ENCODE measurements at places on chromosomes 2 and 18.

DNA sequence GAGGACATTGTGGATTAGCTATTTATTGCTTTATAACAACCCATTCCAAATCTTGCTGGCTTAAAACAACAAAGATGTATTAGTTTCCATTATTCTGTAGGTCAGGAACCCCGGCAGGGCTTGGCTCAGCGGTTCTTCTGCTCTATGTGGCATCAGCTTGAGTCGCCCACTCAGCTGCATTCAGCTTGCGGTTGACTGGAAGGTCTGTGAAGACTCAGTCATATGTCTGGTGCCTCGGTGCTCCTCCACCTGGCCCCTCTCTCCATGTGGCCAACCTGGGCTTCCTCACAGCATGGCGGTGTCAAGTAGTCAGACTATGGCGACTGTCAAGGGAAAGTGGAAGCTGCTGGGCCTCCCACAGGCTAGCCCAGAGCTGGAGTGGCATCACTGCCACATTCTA is 48.6 kb downstream of the EMILIN2 start:
- no peak overlapping the region for H3K27ac ChIP-seq
- H3K27me3 ChIP-seq = no peaks in the 10 kb centered on the region
- DNase-seq = no peak
- H3K4me1 ChIP-seq = peaks cover 9% of the 10 kb centered on the region

DNA sequence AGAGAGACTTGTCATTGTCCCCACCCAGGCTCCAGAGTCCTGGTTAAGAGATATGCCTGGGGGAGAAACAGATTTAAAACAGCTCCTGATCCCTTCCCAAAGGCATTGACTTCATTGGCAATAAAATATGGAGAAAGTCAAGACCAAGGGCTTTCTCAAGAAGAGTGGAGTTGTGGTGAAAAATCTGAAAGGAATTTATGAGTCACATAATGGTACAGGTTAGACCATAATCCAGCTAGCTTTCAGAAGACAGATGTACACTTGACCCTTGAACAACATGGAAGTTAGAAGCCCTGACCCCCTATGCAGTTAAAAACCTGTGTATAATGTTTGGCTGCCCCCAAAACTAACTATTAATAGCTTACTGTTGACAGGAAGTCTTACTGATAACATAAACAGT is 599.1 kb upstream of the SOX11 start:
- DNase-seq = no peak
- no peak overlapping the region for H3K4me3 ChIP-seq
- H3K4me1 ChIP-seq = no peaks in the 10 kb centered on the region

- no peaks in the 10 kb centered on the region for H3K36me3 ChIP-seq
- no peak overlapping the region for H3K4me3 ChIP-seq
- H3K27ac ChIP-seq = no peak overlapping the region
- no peak for DNase-seq
- H3K4me1 ChIP-seq = no peaks in the 10 kb centered on the region
These were observed 160.4 kb upstream of the CCDC195 start for GRCh38 chr2:224876522-224876921.

DNA sequence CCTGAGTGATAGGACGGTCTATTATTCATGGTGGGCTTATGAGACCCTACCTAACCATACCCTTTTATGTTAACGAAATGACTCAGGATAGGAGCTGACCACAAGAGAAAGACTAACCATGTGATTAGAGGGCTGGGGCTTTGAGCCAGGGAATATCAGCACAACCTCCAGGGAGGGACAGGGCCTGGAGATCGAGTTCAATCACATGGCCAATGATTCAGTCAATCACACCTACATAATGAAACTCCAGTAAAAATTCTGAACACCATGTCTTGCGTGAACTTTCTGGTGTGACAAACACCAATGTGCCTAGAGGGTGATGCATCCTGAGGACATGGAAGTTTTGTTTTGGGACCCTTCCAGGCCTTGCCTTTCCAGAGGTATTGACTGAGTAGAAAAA is 2.2 kb upstream of the TEX51 start:
- H3K27ac ChIP-seq = no peak overlapping the region
- no peak for DNase-seq
- H3K36me3 ChIP-seq = no peaks in the 10 kb centered on the region
- no peaks in the 10 kb centered on the region for H3K27me3 ChIP-seq
- H3K4me1 ChIP-seq = no peaks in the 10 kb centered on the region

DNA sequence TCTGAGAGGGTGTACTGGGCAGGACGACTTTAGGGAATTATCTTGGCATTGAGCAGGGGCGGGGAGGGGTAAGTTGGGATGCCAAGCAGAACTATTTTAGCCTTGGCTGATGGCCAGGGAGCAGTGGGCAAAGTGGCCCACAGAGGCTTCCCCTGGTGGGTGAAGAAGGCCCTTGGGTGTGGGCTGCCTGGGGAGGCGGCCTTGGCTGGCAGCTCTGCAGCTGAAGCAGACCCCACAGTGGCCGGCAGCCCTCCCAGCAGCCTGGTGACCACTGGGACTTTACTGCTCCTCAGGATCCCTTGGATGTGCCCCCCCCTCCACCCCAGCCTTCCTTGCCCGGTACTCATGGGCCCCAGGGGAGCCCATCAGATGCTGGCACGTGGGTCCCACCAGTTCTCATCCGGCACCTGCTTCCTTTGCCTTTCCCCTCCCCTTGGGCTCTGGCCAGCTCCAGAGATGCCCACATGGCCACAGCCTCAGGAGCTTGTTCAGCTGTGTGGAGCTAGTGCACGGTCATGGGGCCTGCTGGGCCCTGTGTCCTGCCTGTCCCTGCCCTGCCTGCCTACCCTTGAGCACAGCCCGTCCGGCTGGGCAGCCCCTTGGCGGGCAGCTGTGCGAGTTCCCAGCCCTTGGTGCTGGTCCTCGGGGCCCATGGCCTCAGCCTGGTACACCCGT is 122.1 kb upstream of the HS6ST1 start:
- H3K36me3 ChIP-seq = no peaks in the 10 kb centered on the region
- no peak overlapping the region for H3K4me3 ChIP-seq

- peak; percentile 94 for DNase-seq
- peaks cover 15% of the 10 kb centered on the region for H3K4me1 ChIP-seq
- H3K27me3 ChIP-seq = no peaks in the 10 kb centered on the region
- H3K36me3 ChIP-seq = no peaks in the 10 kb centered on the region
These were observed at the start of gene CYBRD1 for GRCh38 chr2:171522052-171522787. CYBRD1 (plus strand) TSS chr2:171522474; CDS start chr2:171522546, 72 bp downstream.

GRCh38 chr2:128798502-128799283 is 480.0 kb upstream of the HS6ST1 start:
- H3K4me1 ChIP-seq = no peaks in the 10 kb centered on the region
- no peak overlapping the region for H3K27ac ChIP-seq
- H3K27me3 ChIP-seq = no peaks in the 10 kb centered on the region
- no peaks in the 10 kb centered on the region for H3K36me3 ChIP-seq

- no peaks in the 10 kb centered on the region for H3K36me3 ChIP-seq
- DNase-seq = no peak
- H3K27ac ChIP-seq = no peak overlapping the region
- no peaks in the 10 kb centered on the region for H3K27me3 ChIP-seq
These were observed 155.5 kb downstream of the MTX2 start for GRCh38 chr2:176424746-176425145.

DNA sequence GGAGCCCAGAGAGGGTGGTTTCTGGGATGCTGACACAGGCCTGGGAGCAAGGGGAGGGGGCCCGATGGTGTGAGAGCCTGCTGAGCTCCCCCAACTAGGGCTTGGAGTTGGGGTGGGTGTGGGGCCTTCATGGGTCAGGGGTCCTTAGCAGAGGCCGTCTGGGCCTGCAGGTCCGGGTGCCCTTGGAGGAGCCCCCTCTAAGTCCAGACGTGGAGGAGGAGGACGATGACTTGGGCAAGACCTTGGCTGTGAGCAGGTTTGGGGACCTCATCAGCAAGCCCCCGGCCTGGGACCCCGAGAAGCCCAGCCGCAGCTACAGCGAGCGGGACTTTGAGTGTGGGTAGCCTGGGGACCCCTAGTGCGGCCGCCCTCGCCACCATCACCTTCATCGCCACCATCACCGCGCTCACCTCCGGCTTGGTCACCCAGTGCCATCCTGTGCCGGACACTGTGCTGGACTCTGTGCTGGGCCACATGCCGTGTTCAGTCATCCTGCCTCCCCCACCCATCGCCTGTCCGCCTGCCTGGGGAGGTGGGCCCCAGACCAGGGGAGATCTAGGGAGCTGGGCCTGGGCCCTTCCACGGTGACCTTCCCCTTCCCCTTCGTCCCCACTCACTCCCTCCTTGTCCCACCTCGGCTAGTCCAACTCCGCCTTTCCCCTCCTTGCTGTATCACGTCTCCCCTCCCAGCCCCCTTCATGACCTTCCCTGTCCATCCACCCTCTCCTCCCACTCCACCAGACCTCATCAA is 980 bp downstream of the SLC4A3 start:
- no peaks in the 10 kb centered on the region for H3K27me3 ChIP-seq
- H3K36me3 ChIP-seq = no peaks in the 10 kb centered on the region
- peak; percentile 63 for DNase-seq
- H3K4me3 ChIP-seq = no peak overlapping the region

- peaks cover 14% of the 10 kb centered on the region for H3K36me3 ChIP-seq
- no peak for DNase-seq
- no peaks in the 10 kb centered on the region for H3K27me3 ChIP-seq
These were observed 23.7 kb downstream of the B3GNT2 start for GRCh38 chr2:62219407-62220159.

GRCh38 chr2:106160786-106161261 is 33.3 kb downstream of the UXS1 start:
- no peak for DNase-seq
- H3K27me3 ChIP-seq = no peaks in the 10 kb centered on the region
- H3K27ac ChIP-seq = peak overlapping the region; percentile 55
- H3K4me3 ChIP-seq = peak overlapping the region; percentile 15
- peaks cover 18% of the 10 kb centered on the region for H3K4me1 ChIP-seq

- no peak for DNase-seq
- no peak overlapping the region for H3K4me3 ChIP-seq
- H3K4me1 ChIP-seq = no peaks in the 10 kb centered on the region
- no peaks in the 10 kb centered on the region for H3K36me3 ChIP-seq
These were observed 156.9 kb downstream of the CCBE1 start for GRCh38 chr18:59540346-59540745.

GRCh38 chr2:221322741-221323140 is 249.4 kb downstream of the EPHA4 start:
- no peak overlapping the region for H3K4me3 ChIP-seq
- DNase-seq = no peak
- no peaks in the 10 kb centered on the region for H3K4me1 ChIP-seq
- no peaks in the 10 kb centered on the region for H3K27me3 ChIP-seq

GRCh38 chr18:23876921-23877320 is 137.6 kb upstream of the TTC39C start:
- no peaks in the 10 kb centered on the region for H3K27me3 ChIP-seq
- H3K36me3 ChIP-seq = no peaks in the 10 kb centered on the region
- no peak overlapping the region for H3K4me3 ChIP-seq
- no peak for DNase-seq
- H3K4me1 ChIP-seq = no peaks in the 10 kb centered on the region

GRCh38 chr18:56662902-56663301 is 11.7 kb downstream of the WDR7 start:
- no peaks in the 10 kb centered on the region for H3K27me3 ChIP-seq
- H3K4me3 ChIP-seq = no peak overlapping the region
- H3K4me1 ChIP-seq = no peaks in the 10 kb centered on the region

GRCh38 chr2:12151716-12152115 is 405.3 kb downstream of the LPIN1 start:
- no peak overlapping the region for H3K4me3 ChIP-seq
- no peaks in the 10 kb centered on the region for H3K36me3 ChIP-seq
- H3K4me1 ChIP-seq = peaks cover 10% of the 10 kb centered on the region
- DNase-seq = no peak
- no peak overlapping the region for H3K27ac ChIP-seq

- H3K27ac ChIP-seq = no peak overlapping the region
- no peaks in the 10 kb centered on the region for H3K27me3 ChIP-seq
- H3K4me3 ChIP-seq = no peak overlapping the region
- H3K4me1 ChIP-seq = no peaks in the 10 kb centered on the region
- no peak for DNase-seq
- no peaks in the 10 kb centered on the region for H3K36me3 ChIP-seq
These were observed 958.7 kb downstream of the BCL11A start for GRCh38 chr2:59594671-59595222.

- H3K36me3 ChIP-seq = no peaks in the 10 kb centered on the region
- no peak overlapping the region for H3K4me3 ChIP-seq
- H3K27ac ChIP-seq = peak overlapping the region; percentile 82
- no peaks in the 10 kb centered on the region for H3K27me3 ChIP-seq
- DNase-seq = no peak
- H3K4me1 ChIP-seq = peaks cover 22% of the 10 kb centered on the region
These were observed 92.7 kb upstream of the PARD3B start for GRCh38 chr2:204452464-204453023.

DNA sequence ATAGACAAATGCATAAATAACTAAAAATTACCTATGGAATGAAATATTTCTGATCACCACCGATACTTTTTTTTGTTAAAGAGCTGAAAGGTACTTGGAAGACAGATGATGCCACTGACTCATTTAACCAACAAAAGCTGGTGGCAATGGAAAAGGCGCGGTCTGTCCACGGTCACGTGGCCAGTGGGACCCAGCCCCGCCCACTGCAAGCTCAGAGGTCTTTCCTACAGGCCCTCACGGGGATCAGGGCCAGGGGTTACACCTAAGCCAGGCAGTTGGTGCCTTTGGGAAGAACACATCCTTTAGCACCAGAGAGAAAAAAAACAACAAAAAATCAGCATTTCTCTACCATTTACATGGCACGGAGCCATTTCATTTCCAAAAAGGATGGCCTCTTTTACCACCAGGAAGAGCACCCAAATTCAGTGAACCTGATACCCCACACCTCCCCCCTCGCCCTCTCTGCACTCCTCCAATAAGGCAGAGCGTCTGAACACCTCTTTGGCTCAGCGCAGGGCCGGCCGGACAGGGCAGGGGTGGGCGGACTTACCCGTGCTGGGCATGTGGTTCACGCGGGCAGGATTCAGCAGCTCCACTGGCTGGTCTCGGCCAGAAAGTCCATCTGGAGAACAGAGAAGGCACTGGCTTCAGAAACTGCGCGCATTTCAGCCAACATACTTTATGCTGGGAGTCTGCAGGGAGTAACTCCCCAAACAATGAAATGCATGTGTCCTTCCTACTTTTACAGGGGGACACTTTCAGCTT is 164.6 kb downstream of the HDAC4 start:
- H3K4me3 ChIP-seq = no peak overlapping the region
- peaks cover 32% of the 10 kb centered on the region for H3K4me1 ChIP-seq
- DNase-seq = no peak
- no peaks in the 10 kb centered on the region for H3K36me3 ChIP-seq
- no peaks in the 10 kb centered on the region for H3K27me3 ChIP-seq

DNA sequence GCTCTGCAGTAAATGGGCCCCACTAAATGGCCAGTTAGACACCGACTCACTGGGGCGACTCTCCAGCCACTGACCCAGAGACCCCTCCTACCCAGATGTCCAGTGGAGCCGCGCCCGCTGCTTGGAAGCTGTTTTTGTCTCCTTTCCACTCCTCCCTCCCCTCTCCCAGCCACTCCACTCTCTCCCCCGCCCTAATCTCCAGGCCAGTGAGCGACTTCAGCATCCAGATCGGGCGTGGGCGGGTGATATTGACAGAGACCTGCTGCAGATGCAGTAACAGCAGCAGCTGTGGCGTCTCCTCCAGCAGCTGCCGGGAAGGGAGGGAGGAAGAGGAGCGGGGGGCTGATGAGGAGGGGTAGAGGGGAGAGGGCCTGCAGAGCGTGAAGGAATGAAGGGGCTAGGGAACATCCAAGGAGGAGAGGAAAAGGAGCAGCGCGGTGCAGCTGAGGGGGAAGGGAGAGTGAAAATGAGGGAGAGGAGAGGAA is at the start of gene SCN7A:
Gene SCN7A (minus strand): TSS at position 110 of the 485 bp plus-strand sequence. CDS start 16,553 bp downstream, outside the sequence.
- peak within 1 kb of the TSS; percentile 69 for H3K27ac ChIP-seq
- no peaks in the 10 kb centered on the region for H3K4me1 ChIP-seq
- DNase-seq = peak; percentile 83
- H3K4me3 ChIP-seq = peak within 1 kb of the TSS; percentile 52

- no peak for DNase-seq
- no peaks in the 10 kb centered on the region for H3K4me1 ChIP-seq
- H3K4me3 ChIP-seq = no peak overlapping the region
- H3K36me3 ChIP-seq = no peaks in the 10 kb centered on the region
- no peaks in the 10 kb centered on the region for H3K27me3 ChIP-seq
These were observed 434.6 kb upstream of the NXPH2 start for GRCh38 chr2:139214801-139215200.
